ENCODE measurements at places on chromosomes 1 and 21.

- DNase-seq = no peak
Measured at GRCh38 chr1:36455386-36455785, 5.1 kb upstream of the OSCP1 start.

DNA sequence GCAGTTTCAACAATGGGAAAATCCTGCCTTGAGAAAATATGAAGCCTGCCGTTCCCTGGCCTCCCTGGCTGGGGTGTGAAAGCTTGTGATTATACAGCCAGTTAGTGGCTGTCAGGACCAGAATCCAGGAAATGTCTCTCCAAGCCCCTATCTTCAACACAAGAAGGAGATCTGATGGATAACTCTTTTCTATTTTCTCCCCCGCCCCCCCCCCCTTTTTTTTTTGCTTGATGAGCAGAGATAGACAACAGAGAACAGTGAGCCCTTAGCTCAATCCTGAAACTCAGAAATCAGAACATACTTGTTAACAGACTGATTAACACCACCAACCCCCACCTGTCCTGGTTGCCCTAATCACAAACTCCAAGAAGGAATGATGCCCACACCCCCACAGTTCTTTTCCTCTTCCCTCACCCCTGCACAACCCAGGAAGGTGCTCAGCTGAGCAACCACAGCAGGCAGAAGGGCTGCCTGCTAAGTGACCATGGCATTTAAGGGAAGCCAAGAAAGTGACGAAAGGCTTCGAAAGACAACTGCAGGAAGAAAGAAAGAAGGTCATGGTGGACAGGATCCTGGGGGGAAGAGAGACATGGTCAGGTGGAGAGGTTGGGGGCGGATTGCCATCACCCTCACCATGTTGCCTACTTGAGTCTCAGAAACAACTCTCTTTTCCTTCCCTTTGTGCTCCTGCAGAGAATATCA, 12.3 kb upstream of the DENND2D start:
- no peak for DNase-seq

GRCh38 chr1:43421976-43422750, 31.6 kb downstream of the HYI start:
- DNase-seq = no peak

GRCh38 chr1:20334103-20334502, 43.4 kb downstream of the VWA5B1 start:
- no peak for DNase-seq

DNA sequence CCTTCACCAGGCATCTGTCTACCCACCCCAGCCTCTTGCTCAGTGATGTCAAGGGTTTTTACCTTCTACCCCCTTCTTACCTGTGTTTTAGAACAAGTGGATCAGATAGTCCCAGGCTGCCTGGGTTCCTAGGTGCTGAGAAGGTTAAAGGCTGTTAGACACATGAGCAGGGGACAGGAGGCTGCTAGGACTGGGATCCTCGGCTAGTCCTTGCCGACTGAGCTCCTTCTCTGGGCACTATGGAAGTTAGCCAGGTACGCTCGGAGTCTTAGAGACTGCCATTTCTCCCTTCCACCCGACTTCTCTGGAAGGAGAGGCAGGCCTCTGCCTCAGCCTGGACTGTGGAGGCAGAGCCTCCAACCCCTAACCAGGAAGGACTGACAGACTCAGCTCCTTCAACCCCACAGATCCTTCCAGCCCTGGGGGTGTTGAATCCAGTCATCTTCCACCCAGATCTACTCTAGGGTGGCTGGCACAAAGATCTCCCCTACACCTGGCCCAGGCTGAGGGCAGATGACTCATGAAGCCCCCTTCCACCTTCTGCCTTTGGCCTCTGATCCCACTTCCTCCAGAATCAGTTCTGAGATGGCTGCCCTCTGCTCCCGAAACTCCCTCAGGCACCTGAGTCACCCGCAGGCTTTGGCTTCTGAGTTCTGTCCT, at the start of gene DYNLT4:
DYNLT4 (minus strand) TSS at position 648 of the 660 bp plus-strand sequence. CDS start 683 bp downstream, outside the sequence.
- DNase-seq = no peak

- DNase-seq = no peak
Measured at GRCh38 chr1:183092350-183092749, 69.1 kb downstream of the LAMC1 start.

- peak; percentile 82 for DNase-seq
Measured at GRCh38 chr1:155591770-155592169, 18.2 kb upstream of the MSTO1 start.

DNA sequence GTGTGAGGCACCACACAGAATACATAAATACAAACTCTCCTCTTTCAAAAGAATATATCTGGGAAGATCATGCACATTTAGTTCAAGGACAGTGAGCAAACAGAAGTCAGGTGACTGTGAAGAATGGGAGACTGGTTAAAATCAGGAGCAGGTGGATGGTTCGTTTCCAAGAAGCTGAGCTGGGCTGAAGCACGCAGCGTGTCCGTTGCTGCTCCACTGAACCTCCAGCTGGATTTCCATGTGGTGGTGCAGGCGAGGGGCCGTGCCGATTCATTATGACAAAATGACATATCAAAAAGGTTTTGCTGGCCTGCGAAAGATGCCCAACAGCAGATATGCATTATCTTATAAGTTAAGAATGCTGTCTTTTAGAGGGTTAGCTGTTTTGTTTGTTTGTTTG, 66.0 kb downstream of the OLIG1 start:
- DNase-seq = peak; percentile 79

DNA sequence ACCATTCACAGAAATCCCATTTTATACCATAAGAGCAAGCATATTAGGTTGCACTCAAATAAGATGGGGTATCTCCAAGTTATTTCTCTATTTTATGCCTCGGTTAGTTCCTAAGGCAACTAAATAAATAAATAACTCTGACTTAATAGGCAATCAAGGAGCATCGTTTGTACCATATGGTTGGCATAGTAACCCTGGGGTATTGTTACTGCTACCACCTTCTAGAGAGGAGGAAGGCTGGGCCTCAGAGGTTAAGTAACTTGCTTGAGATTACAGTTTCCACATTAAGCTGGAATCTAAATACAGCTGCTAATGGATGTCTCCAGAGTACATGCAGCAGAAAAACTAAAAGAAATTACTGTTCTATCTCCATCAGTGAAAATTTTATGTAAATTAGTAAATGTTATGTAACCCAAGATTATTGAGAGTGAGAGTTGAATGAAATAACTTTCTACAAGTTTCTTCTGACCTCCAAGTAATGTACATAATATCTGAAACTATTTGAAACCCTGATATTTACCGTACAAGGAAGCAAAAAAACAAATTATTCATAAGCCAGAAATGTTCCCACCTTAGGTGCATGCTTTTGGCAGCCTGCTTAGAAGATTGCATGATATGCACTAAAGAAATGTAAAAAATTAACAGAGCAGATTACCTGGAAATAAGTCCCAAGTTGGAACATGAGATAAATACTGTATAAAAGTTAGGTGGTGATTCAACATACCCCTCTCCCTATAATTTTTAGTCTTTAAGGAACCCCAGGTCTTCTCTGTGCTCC, 127.0 kb downstream of the CRB1 start:
- no peak for DNase-seq

DNA sequence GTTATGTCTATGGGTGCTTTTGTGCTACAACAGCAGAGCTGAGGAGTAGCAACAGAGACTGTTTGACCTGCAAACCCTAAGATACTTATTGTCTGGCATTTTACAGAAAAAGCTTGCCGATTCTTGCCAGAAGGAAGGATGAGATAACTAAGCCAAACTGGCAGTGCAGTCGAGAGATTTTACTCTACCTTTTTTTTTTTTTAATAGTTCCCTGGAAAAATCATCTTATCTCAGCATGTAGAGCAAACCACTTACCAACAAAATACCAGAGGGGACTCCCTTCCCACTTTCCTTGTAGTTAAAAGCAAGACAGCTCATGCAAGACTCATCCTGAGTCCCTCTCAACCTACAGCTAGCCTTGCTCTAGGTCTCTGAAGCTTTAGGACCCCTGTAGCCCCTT, 132.9 kb downstream of the SYT2 start:
- no peak for DNase-seq

All from NCI-H187 treated with DMSO at 0.1 percent for 48 hours (cell line).